ENCODE measurements at places on chromosomes 5 and 9. TPM values are rescaled to one million over a fixed set of nuclear protein-coding genes. Genes with fewer than 3 reads are reported as not detected.

BARHL1 gene
- total RNA-seq = not detected

BNC2 gene
- total RNA-seq = 205 TPM

GRIN1 gene
- total RNA-seq = 0.41 TPM

GRCh38 chr5:40333459-40334241 is 346.1 kb upstream of the PTGER4 start:
- DNase-seq = no peak

GRCh38 chr5:1098986-1099597 is 12.8 kb downstream of the SLC12A7 start:
- peak; percentile 81 for DNase-seq

- DNase-seq = no peak
Observed at GRCh38 chr9:99231711-99232110, 9.6 kb downstream of the SEC61B start.

DNA sequence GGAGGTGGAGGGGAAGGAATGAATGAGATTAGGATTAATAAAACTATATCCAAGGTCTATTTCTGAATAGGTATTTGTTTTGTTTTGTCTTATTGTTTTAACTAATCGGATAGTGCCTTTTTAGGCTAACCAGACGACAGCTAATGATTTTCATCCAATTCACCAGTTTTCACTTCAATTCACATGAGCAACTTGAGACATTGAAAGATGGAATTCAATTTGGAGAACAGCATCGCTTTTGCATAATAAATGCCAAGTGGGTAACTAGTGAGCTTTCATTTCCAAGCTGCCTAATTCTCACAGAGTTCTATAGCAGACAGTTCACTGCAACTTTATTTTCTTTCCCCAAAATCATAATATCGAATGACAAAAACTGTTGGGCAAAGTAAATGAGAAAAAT is 5.0 kb downstream of the AGXT2 start:
- DNase-seq = no peak

DNA sequence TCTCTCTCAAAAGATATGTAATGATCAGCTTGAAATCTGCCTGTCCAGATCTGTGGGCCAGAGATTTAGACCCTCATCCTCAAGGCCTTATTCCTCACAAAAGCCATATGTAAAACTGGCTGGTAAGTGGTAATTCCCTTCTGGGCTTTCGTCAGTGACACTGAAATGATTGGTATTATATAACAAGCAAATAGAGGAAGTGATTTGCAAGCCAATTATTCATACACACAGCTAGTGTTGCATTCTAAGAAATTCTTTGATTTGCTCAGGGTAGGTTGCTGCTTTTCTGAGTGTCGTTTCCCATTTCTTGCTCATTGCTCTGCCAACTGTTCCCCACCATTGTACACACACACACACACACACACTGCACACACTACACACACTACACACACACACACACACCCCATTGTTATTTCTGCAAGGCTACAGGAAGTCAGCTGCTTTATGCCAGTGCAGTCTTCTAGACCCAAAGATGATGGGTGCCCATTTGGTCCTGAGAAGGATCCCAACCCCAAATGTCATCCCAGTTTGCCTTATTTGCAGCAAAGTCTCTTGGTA is 76.8 kb downstream of the PRLR start:
- no peak for DNase-seq

TOR2A gene
- total RNA-seq = 6.1 TPM

All from sigmoid colon (tissue), 7 donors.